Activated CD4-positive, alpha-beta T cell treated with anti-CD3 and anti-CD28 coated beads, Interleukin-2, Interleukin-6, amounts not matched to agents 100 ng/mL and 50 ng/mL, durations not matched to agents 16 hours and 8 hours (primary cell): ENCODE measurements at places on chromosomes 5 and 9.
A peak's percentile ranks its signal among the peaks of the same experiment; 100 is the strongest.

DNA sequence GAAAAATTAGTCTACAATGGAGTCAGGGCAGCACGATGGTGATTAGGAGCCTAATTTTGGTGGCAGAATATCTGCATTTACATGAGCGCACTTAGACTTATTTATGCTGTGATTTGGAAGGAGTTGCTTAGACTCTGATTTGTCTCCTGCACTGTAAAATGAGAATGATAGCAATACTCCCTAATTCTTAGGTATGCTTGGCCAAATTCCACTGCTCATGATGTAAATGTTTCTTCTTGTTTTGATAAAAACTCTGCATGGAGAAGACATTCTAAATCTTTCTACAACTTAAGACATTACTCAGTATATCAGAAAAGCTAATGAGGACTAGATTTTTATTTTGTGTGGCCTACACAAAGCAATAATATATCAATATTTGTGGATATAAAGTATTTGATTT lies 205.4 kb downstream of the CDH18 start:
- DNase-seq, result no peak

GRCh38 chr5:57900381-57900944 lies 417.9 kb upstream of the ACTBL2 start:
- DNase-seq, result no peak

DNA sequence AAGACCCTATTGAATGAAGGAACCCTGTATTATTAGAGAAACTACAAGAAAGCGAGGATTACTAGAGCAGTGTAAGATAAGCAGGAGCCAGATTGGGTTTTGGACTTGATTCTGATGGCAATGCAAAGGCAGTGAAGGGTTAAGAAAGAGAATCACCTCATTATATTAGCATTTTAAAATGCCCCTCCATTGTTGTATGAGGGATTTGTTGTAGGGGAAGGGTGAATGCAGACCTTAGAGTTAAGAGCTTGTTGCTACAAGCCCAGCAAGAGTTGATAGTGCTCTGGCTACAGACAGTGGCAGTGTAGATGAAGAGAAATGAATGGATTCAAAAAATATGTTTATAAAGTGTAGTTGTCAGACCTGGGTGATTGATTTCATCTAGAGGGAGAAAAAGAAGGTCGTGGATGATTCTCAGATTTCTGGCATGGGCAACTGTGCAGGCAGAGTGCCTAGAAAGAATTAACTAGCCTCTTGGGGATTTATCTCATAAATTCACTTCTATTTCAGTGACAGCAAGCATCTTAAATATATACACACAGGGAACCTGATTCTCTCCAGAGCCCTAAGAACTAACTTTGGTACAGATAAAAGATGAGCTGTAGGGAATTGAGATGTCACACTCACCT lies 344.8 kb downstream of the ARRDC3 start:
- no peak for DNase-seq

GRCh38 chr9:114282926-114283325 lies 40.0 kb upstream of the ORM1 start:
- DNase-seq, result peak; percentile 61

DNA sequence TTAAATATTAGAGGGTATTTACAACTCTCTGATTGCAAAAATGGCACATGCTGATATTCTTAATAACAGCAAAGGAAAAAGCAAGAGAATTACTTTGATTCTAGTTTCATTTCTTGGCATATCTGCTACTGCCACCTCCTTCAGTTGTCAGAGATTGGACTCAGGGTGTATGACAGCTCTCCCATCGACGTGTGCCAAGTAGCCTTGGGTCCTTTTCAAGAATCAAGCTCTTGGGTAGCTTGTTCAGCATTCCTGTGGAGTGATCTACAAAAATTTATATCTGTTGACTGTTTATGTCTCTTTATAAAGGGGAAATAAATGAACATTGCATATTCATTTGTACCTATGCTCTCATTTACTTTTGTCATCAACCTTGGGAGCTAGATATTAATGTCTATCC lies 315.6 kb downstream of the PRR16 start:
- DNase-seq, result no peak

- DNase-seq, result no peak
Measured at GRCh38 chr9:133769511-133770075, 31.4 kb upstream of the SARDH start.

DNA sequence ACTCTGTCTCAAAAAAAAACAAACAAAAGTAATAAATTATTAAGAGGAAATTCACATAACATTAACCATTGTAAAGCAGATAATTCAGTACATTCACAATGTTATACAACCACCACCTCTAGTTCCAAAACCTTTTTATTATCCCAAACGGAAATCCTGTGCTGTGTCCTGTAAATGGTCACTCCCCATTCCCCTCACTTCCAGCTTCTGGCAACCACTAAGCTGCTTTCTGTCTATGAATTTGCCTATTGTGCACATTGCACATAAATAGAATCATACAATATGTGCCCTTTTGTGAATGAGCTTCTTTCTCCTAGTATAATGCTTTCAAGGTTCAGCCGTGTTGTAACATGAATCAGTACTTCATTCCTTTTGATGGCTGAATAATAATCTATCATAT lies 20.8 kb downstream of the C9orf152 start:
- no peak for DNase-seq
